ENCODE measurements at places on chromosomes 6 and 20.
A peak's percentile ranks its signal among the peaks of the same experiment; 100 is the strongest.

DNA sequence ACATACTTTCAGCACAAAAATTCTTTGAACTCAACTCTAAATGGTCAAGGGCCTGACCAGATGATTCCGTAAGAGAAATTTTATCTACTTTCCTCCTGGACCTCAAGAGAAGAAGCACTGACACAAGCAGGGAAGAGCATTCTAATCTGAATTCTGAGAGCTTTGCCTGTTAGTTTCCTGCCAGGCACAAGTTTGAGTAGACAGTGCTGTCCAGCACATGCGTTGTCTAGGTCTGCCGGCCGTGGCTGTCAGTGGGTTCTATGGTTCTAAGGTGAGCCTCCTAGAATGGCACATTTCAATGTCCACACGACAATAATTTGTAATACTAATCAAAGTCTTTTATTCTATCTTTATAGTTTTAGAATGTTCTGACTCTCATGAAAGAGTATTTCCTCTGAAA lies 91.9 kb downstream of the RFPL4B start:
- ATAC-seq = no peak

- no peak for ATAC-seq
Observed at GRCh38 chr6:100447900-100448748, 16.6 kb downstream of the SIM1 start.

- no peak for ATAC-seq
Observed at GRCh38 chr6:162615016-162615705, 112.4 kb downstream of the PRKN start.

DNA sequence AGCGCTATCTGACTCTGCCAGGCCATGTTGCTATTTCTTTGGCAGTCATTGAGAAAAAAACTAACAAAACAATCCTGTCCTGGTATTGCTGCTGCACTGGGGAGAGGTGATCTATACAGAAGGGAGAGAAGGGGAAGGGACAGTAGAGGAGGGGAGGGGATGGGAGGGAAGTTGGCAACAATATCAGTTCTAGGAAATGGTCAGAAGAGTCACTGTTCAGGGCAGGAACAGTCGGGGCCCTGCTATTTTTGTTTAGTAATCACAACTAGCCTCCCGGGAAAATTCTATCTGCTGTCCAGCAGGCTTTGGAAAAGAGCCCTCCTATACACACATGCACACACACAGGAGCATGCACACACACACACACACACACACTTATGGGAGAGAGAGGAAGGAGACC lies 142.3 kb upstream of the CARMIL1 start:
- no peak for ATAC-seq

DNA sequence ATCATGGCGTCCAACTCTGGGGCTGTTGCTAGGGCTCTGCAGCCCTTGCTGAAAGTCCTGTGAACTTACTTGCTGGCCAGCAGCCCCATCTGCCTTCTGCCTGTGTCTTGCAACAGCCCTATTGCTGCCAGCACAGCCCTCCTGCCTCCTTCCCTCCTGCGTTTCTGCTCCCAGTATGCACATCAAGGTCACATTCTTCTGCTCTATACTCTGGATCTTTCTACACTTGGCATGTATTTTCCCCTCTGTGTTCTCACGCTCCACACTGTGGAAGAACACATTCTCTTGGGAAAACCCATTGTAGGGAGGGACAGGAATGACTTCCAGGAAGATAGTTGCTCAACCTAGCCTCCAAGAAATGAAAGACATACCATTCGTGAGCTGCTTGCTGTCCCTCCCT lies 80.9 kb upstream of the PHACTR2 start:
- ATAC-seq = no peak

GRCh38 chr20:63442100-63442493 lies 30.4 kb downstream of the KCNQ2 start:
- no peak for ATAC-seq

- ATAC-seq = no peak
Observed at GRCh38 chr20:52204136-52204535, 12.6 kb upstream of the ZFP64 start.

- ATAC-seq = no peak
Observed at GRCh38 chr6:112013051-112013450, 40.9 kb upstream of the CCN6 start.

DNA sequence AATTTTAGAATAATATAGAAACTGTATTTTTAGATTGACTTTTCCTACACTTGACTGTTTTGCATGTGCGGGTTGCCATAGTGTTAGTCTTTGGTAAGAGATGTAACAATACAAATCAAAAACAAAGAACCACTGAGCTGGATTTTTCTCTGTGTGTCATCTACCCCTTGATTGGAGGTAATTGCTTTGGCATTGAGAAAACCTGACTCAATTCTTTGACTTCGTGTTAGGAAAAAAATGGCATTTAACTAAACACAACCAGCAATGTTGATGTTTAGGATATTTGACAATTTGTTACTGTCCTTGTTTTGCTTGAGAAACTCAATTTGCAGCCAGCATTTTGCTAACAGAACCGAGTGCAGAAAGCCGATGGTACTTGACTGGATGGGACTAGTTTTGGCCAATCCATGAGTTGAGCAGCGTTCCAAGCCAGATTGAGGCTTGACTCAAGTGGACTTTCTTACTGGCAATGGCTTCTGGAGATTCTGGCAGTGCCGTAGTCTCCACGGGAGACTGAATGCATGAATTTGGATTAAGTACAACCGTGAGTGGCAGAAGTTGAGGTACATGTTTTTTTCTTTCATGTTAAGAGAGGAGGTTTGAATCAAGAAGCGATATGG lies 17.1 kb downstream of the TPBG start:
- ATAC-seq = no peak

DNA sequence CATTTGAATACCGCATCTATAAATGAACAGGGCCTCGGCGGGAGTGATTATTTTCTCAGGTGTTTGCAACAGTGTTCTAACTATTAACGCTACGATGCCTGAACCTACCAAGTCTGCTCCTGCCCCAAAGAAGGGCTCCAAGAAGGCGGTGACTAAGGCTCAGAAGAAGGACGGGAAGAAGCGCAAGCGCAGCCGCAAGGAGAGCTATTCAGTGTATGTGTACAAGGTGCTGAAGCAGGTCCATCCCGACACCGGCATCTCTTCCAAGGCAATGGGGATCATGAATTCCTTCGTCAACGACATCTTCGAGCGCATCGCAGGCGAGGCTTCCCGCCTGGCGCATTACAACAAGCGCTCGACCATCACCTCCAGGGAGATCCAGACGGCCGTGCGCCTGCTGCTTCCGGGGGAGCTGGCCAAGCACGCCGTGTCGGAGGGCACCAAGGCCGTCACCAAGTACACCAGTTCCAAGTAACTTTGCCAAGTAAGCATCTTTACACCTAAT lies 70.9 kb downstream of the HFE start:
- ATAC-seq = peak; percentile 80

- ATAC-seq = no peak
Observed at GRCh38 chr6:131854803-131855202, 47.0 kb downstream of the ENPP1 start.

GRCh38 chr20:15033269-15033668 lies 695.9 kb upstream of the FLRT3 start:
- ATAC-seq = no peak

- ATAC-seq = no peak
Observed at GRCh38 chr20:10465135-10465534, 30.0 kb downstream of the SLX4IP start.

- no peak for ATAC-seq
Observed at GRCh38 chr20:2244993-2245392, 50.8 kb upstream of the TGM3 start.

DNA sequence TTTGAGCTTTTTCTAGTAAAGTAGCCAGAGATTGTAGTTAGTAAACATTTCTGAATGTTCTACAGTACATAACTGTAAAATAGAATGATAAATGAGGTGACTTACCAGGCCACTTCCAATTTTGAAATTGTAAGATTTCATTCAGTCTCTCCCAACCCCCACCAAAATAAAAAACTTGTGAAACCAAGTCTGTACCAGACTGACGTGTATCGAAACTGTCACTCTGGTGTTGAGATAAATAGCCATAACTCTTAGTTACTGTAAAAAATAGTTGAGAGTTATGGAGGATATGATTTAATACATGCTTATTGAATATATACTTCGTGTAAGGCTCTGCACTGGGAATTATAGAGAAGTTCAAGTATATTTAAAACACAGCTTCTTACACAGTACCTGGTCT lies 455.7 kb downstream of the PLCB1 start:
- no peak for ATAC-seq

DNA sequence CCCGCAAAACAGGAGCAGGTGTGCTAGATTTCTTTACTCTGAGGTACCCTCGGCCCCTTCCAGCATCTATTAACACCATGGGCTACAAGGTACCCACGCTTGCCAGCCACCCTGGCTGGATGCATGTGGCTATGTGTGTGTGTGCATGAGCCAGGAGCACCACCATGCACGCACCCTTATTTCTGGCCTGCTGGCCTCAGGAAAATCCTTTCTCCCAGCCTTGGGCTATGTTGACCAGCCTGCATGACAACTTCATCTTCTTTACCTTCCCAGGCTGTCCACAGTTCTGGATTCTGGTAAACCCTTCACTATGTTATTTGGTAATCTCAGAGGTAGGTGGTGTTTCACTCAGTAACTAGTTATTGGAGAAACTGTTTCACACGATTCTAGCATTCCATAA lies 40.4 kb downstream of the GPR6 start:
- peak; percentile 5 for ATAC-seq

DNA sequence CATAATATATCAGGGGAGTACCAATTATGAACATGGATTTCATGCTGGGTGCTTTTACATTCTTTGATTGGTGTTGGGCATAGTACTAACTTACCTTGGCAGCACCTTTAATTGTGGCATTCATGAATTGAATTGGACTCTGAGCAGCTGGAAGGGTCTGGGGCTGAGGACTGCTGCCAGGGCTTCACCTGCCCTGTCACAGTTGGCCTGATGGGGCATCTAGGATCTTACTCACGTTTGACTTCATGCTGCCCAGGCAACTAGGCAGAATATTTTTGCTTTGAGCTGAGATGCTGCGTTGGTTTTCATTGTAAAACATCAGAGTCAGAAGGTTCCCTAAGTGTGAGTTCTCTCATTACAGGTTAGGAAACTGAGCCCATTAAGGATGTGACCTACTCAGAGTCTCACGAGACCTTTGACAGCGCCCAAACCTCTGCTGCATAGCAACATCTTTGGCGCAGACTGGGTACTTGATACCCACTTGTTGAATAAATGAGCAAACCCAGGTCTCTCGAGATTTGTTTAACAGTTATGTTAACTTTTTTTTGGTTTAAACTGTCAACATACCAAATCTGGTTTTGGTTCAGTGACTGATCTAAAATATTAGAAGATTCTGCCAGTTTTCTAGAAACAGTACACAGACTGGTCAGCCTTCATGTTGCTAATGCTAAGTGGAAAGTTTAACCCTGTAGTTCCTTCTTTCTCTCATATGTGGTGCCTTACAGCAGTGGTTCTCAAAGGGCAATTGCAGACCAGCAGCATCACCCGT lies 104.9 kb downstream of the TCP11 start:
- ATAC-seq = no peak

DNA sequence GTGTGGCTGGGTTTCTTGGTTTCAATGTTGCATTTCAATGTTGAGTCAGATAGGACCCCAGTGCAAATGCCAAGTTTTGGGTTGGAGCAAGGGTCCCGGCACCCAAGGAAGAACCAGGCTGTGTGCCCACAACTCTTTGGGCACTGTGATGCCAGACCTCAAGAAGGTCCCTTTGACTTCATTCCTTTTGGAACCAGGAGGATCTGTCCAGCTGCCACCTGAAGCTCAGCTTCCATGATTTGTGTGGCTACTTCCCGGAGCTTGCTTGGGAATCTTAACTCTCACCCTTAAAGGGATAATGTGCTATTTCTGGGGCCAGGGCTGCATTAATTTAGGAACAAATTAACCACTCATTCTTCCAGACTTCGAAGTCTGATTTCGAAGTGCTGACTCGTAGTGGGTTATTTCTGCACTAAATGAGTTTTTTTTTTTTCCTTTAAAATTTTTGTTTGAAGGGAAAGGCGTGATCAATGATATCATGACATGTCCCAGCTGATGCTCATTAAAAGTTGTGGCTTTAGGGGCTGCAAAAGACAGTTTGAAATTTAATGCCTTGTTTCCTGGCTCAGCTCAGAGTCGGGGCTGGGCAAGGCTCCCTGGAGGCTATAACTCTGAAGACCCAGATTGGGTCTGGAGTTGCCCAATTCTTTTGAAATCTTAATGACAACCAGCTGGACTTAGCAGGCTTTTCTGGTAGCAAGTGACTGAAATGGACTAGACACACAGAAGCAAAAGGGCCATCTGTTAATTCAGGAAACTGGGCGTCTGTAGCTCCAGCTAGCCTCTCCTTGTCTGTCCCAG lies 24.0 kb upstream of the PHACTR3 start:
- ATAC-seq = no peak

GRCh38 chr20:32941155-32941885 lies 62.9 kb downstream of the SUN5 start:
- ATAC-seq = no peak

DNA sequence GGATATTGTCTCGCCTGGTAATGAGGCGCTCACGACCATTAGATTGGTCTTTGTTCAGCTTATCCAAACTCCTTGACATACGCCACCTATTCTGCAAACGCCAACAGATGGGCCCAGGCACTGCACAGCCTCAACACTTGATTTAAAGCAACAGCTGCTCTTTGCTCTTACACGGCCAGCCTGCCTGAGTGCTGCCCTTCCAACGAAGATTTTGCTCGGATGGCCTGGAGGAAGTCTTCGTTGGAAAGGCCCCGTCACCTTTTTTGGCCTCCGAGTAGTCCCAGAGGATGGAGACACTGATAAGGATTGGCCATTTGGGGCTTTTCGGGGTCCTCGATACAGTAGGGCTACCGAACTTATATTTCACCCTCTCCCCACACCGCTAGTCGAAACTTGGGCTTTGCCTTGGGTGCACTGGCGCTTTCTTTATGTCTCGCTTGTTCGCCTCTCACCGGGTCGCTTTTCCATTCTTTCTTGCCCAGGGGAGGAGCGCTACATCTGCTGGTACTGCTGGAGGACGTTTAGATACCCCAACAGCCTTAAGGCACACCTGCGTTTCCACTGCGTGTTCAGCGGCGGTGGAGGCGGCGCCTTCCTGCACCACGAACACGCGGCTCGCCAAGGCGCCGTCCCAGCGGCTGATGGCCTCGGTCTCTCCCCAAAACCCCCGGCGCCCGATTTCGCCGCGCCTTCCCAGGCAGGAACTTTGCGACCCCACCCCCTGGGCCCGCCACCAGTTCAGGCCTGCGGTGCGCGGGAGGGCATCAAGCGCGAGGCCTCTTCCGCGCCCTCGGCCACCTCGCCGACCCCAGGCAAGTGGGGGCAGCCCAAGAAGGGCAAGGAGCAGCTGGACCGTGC lies 6.1 kb downstream of the PRDM13 start:
- ATAC-seq = no peak

GRCh38 chr6:166106076-166106686 lies 61.5 kb downstream of the TBXT start:
- peak; percentile 45 for ATAC-seq

- no peak for ATAC-seq
Observed at GRCh38 chr6:147951726-147952125, 390.9 kb upstream of the SASH1 start.

GRCh38 chr6:15420959-15421438 lies 175.1 kb downstream of the JARID2 start:
- peak; percentile 94 for ATAC-seq

DNA sequence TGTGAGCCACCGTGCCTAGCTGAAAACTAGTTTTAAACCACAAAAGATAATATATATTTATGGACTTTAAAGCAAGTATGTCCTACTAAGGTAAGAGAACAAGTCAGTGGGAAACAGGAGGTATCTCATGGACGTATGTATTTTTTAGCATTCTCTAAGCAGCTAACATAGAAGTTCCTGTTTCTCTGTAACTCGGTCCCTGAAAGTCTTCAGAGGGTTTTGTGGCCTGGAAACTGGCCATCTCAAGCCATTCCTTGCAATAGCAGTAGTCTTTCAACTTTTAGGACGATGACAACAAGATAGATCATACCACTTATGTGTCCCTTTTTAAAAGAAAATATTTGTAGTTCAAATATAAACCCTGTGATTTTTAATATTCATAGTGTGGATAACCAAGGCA lies 95.6 kb upstream of the RALGAPA2 start:
- no peak for ATAC-seq

All from stimulated activated memory B cell treated with anti-CD40 and anti-IgM and Interleukin-4, amounts not matched to agents 10 μg/mL and 1 μg/mL and 100 μg/mL, for 72 hours (primary cell).